ENCODE measurements at places on chromosomes 6 and 20.

GRCh38 chr6:27772261-27773001, 139.8 kb downstream of the OR2B2 start:
- peak; percentile 82 for DNase-seq

- DNase-seq = no peak
Observed at GRCh38 chr20:47674686-47675085, 110.6 kb downstream of the SULF2 start.

GRCh38 chr6:142868917-142869316, 76.1 kb downstream of the HIVEP2 start:
- DNase-seq = no peak

DNA sequence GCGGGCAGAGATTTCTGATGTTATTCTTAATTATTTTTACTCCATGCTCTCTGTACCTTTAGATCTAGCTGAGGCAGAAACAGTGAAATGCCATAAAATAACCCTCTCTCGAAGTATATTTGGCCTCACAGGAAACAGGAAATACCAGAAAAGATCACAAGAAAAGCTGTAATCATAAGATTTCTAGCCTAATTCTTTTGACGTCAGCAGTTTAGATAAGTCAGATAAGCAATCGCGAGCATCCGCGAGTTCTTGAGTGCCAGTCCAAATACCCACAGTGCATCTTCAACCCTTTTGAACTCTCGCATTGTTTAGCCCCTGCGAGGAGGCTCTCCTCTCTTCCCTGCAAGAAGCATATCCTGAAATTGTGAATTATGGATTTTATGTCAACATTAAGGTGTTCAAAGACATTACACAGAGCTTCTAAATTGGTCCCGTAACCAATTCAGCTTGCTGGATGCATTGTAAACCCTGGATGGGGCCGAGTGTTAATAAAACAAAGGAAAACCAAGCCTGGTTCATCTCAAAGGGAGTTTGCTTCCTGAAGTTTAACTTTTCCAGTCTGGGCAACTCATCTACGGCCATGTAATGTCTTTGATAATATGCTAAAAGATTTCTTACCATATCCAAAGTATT, 198.9 kb downstream of the MTFR2 start:
- DNase-seq = no peak

DNA sequence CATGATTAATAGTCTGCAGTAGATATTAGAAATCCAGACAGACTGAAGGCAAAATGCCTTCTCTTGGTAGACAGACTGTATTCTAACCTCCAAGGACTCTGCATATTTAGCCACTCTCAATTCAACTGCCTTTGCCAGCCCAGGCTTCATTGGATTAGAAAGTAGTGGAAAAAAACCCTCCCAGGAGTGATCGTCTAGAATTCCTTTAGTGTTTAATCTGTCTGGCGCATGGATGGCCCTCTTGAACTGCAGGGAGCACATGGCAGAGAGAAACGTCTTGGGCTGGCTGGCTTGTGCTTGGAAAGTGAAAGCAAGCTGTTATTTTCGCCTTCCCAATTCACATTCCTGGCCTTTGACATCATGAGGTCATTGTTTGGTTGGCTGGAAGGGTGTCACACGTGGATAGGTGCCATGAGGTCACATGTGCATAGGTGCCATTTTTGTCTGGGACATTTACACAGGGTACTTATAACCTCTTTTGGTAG, 30.9 kb upstream of the NEDD9 start:
- no peak for DNase-seq

DNA sequence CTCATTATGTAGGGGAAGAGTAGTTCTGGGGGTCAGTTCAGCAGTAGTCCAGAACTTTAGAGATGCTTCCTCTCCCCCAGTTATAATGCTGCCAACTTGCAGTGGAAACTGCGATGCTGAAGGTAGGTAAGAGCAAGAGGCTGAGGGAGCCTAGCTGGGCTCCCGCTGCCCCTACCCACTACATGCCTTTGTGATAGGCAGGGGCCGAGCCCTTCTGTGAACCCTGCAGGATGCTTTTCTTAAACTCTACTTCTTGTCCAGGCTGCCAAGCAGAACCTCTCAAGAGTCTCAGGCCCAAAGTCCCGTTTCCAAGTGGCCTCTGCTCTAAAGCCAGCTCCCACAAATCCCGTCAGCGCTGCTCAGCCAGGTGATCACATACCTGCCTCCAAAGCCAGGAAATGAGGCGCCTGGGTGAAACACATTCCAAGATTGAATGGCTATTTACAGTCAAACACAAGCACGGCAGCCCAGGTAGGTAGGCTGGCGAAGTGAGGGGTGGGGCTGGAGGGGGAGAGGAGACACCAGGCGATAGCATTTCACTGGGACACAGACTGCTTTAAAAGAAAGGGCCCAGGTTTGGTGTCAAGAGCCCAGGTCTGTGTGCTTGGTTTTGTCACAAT, 150.7 kb downstream of the CD24 start:
- no peak for DNase-seq

GRCh38 chr6:81995548-81996289, 243.2 kb upstream of the TENT5A start:
- DNase-seq = no peak

GRCh38 chr6:113187661-113188060, 669.5 kb upstream of the MARCKS start:
- no peak for DNase-seq

GRCh38 chr6:161198783-161199460, 74.9 kb downstream of the AGPAT4 start:
- DNase-seq = no peak

DNA sequence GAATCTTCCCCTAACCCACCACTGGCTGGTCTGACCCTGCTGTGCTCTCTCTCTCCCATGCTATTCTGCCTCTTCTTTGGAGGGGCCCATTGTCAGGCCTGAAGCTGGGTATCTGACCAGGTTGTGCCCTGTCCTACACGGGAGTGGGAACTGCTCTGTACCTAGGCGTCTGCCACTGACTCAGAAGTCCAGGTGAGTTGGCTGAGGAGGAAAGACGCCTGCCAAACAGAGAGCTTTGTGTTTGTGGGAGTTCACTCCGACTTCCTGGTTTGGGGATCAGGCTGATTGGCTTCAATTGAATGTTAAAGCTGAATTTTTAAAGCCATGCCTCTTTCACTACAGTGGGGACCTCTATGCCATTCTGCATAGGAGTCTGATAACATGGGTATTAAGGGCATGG, 136.0 kb downstream of the CCDC170 start:
- no peak for DNase-seq

DNA sequence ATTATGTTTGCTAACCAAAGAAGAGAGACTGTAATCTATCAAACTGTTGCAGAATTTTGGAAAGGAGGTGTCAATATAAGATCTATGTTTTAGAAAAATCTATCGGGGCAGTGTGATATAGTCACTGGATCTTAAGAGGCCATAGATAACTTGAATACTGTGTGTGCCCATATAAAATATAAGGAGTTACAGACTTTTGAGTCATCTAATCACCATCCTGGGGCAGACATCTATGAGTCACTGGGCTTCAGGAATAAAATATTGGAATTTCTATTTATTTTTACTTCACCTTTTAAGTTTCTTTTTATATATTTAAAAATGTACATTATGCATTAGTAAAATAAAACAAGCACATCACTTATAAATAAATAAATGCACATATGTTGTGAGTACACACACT, 509.3 kb upstream of the MAN1A1 start:
- no peak for DNase-seq

DNA sequence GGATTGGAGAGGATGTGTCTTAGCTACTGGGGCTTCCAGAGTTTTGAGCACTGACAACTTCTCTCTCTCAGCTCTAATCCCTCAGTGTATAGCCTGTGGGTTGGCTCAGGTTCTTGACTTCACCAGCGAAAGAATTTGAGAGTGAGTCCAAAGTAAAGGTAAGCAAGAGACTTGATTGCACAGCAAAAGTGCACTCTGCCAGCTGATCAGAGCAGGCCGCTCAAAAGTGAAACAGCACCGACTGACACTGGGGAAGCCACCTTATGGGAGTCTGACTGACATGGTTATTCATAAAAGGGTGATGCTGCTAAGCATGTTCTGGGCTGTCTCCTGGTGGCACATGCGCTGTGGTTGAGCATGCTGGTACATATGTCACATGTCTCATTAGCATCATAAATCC, 389.5 kb downstream of the CBLN4 start:
- no peak for DNase-seq

GRCh38 chr6:13302751-13303667, 25.3 kb downstream of the TBC1D7 start:
- DNase-seq = peak; percentile 48

- no peak for DNase-seq
Observed at GRCh38 chr20:59163631-59164530, at the start of gene ZNF831. Gene ZNF831 (plus strand): TSS chr20:59163821. CDS start chr20:59191020, 27,199 bp downstream.

DNA sequence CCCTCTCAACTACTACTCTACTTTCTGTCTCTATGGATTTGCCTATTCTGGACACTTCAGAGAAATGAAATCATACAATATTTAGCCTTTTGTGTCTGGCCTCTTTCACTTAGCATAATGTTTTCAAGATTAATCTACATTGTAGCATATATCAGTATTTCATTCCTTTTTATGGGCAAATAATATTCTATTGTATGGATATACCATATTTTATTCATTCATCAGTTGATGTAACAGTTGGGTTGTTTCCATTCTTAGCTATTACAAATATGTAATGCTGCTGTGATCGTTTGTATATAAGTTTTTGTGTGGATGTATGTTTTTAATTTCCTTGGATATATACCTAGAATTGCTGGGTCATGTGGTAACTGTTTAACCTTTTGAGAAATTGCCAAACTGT, 23.4 kb downstream of the FAM184A start:
- DNase-seq = no peak

- no peak for DNase-seq
Observed at GRCh38 chr6:129902681-129903080, 41.6 kb upstream of the TMEM244 start.

GRCh38 chr6:18340781-18341551, 46.2 kb upstream of the RNF144B start:
- no peak for DNase-seq

GRCh38 chr6:53239526-53239925, 90.9 kb upstream of the GCM1 start:
- no peak for DNase-seq

DNA sequence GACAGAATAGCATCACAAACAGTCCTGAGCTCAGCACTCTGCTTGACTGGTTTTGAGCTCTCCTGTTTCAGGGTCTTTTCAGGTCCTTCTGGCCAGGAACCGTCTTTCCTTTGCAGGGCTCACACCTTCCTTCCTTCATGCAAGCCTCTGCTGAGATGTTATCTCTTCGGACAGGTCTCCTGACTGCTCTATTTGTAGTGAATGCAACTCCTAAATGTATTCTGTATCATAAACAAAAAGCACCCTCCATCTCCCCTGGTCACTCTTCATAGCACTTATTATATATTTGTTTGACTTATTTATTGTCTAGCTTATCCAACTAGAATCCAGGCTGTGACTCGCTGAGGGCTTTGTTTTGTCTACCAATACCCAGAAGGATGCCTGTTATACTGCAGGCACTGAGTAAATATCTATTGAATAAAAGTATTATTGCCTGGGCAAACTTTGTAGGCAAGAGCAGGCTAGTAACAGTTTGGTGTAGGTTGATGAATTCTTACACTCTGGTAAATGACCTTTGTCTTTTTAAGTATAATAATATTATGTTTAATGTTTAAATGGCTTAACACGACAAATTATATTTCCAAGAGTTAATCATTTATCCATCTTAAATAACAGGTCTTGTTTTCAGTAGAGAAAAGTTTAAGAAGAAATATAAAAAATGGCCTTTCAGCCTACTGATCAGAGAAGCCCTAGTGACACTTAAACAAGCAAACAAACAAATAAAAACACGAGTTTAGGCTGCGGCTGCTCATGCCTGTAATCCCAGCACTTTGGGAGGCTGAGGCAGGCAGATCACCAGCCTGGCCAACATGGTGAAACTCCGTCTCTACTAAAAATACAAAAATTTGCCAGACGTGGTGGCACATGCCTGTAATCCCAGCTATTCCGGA, 199.7 kb downstream of the BCAS1 start:
- DNase-seq = no peak

DNA sequence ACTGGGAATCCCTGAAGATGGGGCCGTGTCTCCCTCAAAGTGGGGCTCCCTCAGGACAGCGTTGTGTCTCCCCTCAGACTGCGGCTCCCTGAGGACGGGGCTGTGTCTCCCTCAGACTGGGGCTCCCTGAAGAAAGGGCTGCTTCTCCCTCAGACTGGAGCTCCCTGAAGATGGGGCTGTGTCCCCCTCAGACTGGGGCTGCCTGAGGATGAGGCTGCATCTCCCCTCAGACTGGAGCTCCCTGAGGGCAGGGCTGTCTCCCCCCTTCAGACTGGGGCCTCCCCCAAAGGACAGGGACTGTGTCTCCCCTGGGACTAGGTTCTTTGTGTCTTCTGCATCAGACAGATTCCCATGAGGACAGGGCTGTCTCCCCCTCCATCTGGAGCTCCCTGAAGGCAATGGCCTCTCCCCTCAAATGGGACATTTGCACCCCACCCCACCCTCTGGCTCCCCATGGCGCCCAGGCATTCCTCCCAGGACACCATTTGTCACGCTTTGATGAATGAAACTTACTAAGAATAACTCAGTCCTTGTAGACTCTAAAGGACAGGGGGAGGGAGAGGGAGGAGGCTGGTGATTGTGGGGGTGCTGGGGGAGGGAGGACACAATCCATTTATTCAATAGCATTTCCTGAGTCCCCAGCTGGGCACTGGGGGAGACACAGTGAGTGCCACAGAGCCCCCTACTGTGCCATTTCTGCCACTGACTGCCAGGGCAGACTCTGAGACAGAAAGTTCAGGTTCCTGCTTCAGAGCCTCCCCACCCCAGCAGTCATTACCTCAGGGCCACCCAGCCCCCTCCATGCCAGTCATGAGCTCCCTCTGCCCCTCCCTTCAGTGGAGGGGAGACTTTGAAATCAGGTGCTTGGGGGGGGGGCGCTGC, 122.4 kb downstream of the MRPL14 start:
- no peak for DNase-seq

GRCh38 chr6:150607329-150607650, 7.6 kb downstream of the PLEKHG1 start:
- DNase-seq = no peak

GRCh38 chr20:63255931-63256704, 1.9 kb upstream of the NKAIN4 start:
- DNase-seq = no peak

DNA sequence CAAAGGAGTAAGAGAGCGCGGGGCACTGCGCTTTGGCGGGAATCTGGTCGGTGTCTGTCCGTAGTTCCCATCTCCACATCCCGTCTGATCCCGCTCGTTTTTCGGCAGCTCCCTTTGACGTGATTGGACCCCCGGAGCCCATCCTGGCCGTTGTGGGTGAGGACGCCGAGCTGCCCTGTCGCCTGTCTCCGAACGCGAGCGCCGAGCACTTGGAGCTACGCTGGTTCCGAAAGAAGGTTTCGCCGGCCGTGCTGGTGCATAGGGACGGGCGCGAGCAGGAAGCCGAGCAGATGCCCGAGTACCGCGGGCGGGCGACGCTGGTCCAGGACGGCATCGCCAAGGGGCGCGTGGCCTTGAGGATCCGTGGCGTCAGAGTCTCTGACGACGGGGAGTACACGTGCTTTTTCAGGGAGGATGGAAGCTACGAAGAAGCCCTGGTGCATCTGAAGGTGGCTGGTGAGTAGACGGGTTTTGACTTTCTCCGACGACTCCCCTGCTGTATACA, 1.4 kb downstream of the BTN1A1 start:
- DNase-seq = peak; percentile 17

All from stimulated activated CD4-positive, alpha-beta T cell treated with anti-CD3 and anti-CD28 coated beads, Interleukin-4, amount 100 ng/mL, for 48 hours (primary cell).